CD4-positive, alpha-beta T cell treated with Interleukin-12 subunit alpha and Interleukin-12 subunit beta, for 1 hour (primary cell): ENCODE measurements at places on chromosomes 13 and 19.

- DNase-seq, result no peak
Measured at GRCh38 chr13:73259061-73260017, 200.5 kb downstream of the KLF5 start.

DNA sequence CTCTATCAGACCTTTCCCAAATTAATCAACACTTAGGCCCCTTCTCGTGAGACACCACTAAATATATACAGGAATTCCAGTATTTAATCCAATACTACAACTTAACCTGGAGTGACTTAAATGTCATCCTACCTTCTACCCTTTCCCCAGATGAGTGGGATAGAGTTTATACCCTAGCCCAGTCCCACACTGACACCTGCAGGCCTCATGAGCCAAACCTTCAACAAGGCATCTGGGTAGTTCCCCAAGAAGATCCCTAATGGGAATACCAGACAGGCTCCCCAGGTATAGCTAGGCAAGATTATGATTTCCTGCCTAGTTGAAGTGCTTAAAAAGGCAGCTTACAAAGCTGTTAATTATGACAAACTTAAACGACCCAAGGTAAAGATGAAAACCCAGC lies 15.9 kb downstream of the ZNF83 start:
- no peak for DNase-seq

DNA sequence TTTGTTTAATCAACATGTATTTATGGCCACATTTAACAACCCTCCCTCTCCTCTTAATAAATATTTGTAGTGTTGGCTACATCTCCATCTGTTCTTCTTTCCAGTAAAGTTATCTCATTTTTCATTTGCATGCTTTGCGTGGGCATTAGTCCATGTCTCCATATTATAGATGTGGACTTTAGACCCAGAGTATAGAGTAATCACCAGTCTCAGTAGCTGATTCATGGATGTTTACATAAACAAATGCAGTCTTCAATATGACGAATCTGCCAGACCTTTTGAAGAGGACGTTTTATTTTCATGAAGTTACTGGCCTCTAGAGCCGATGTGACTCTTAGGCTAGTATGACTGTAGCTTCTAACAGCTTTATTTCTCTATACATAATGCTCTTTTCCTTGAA lies 1546.2 kb downstream of the OLFM4 start:
- DNase-seq, result no peak

DNA sequence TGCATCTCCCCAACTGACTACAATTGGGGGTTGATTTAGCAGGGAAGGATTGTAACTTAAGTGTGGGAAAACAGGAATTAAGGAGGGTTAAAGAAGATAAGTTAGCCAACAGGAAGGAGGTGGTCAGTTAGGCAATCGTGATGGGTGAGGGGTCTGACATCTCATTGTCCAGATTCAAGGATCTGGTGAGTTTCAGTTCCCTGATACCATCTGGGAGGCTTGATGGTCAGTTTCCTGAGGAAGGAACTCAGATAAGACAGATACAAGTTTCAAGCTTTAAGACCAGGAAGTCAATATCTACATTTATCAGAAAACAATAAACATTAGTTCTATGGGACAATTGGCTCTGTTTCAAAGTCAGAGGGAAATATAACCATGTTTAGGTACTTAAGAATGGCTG lies 601.8 kb downstream of the SLITRK6 start:
- DNase-seq, result no peak

GRCh38 chr19:29880498-29881081 lies 61.4 kb upstream of the URI1 start:
- DNase-seq, result no peak

DNA sequence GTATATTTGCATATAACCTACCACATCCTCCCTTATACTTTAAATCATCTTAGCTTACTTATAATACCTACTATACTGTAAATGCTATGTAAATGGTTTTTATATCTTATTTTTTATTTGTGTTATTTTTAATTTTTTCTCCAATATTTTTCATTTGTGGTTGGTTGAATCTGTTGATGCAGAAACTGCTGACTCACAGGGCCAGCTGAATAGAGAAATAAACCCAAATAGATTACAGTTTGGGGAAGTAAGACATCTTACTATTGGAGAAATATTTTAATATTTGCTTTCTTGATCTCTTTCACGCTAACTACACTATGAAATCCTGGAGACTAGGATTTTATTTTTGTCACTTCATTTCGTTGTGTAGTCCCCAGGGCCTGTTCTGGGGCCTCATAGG lies 7.1 kb downstream of the SMAD9 start:
- DNase-seq, result no peak

DNA sequence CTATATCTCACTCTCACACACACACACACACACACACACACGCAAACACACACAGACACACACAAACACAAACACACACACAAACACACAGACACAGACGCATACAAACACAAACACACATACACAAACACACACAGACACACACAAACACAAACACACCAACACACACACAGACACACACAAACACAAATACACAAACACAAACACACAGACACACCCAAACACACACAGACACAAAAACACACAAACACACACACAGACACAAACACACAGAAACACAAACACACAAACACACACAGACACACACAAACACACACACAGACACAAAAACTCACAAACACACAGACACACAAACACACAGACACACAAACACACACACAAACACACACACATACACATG lies 329.0 kb downstream of the ZNF536 start:
- DNase-seq, result no peak

GRCh38 chr13:25882466-25883357 lies 169.1 kb downstream of the SHISA2 start:
- no peak for DNase-seq

DNA sequence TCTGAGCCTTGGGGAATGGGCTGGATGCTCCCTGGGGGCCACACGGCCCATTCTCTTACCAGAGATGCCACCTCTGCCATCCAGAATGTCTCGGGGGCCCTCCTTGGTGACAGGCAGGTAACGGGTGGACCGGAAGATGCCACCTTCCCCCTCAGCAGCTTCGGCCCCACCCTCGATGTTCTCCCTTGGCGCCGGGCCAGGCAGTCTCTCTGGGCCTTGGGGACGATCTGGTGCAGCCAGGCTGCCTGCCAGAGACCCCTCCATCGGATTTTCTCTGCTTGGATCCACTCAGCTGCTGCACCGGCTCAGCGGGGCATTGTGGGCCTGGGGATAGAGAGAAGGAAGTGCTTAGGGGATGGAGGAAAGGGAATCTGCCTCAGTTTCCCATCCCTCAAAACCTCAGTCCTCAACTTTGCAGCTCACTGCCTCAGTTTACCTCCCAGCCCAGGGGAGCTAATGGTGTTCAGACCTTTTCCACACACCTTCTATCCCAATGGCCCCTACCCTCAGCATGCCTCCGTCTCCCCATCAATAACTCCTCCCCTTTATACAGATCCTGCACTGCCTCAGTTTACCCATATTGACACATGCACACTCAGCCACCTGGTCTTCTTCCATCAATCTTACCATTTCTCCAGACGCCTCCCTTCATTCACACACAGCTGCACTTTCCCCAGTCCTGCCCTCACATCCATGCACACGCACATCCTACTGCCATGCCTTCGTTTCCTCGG lies 1.5 kb downstream of the WIZ start:
- no peak for DNase-seq

GRCh38 chr19:20662421-20663105 lies 1.2 kb upstream of the ZNF626 start:
- DNase-seq, result no peak

DNA sequence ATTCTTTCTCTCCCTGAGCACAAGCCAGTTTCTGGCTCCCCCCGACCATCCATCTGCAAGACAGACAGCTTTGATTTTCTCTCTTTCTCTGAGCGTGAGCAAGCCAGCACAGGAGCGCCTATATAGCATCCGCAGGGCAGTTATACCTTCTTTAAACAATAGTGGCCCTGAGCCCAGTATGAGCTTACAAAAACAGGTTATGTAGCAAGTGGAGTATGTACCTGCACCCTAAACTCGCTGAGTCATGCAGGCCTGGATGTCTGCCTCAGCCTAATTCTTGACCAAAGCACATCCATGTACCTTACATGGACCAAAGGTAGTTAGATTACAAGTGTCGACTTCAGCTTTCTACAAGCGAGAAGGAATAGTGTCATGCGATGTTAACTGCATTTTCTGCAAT lies 61.7 kb downstream of the RAP2A start:
- DNase-seq, result no peak
